ENCODE measurements at places on chromosomes 1 and 21.
A peak's percentile ranks its signal among the peaks of the same experiment; 100 is the strongest.

GRCh38 chr1:111738436-111739193 is 580 bp downstream of the INKA2 start:
- DNase-seq = peak; percentile 26

- DNase-seq = no peak
Observed at GRCh38 chr1:196372896-196373536, 235.2 kb downstream of the KCNT2 start.

GRCh38 chr1:161068306-161069234 is 1.1 kb downstream of the ARHGAP30 start:
- DNase-seq = peak; percentile 88

DNA sequence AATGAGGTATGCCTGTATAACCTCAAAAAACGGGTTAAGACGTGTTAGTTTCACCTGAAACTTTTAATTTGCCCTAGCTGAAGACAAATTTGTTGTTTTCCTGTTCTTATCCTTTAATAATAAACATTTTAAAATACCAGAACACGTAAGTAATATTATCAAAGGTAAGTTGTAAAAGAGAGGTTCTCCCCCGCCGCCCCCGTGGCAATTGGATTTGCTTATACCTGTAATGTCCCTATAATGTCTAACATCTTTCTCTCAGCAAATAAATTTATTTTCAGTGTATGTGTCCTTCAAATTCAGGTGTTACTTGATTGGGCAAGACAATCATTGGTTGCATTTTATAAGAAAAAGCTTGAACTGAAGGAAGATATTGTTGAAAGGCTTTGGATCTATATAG is 5.9 kb downstream of the URB2 start:
- no peak for DNase-seq

GRCh38 chr21:45142469-45143308 is 68.3 kb downstream of the ADARB1 start:
- DNase-seq = no peak

GRCh38 chr1:238677567-238677966 is 708.8 kb upstream of the CHRM3 start:
- DNase-seq = no peak

- no peak for DNase-seq
Observed at GRCh38 chr1:200969726-200970561, 53.6 kb downstream of the KIF21B start.

GRCh38 chr1:232769733-232770132 is 35.5 kb upstream of the MAP10 start:
- DNase-seq = no peak

DNA sequence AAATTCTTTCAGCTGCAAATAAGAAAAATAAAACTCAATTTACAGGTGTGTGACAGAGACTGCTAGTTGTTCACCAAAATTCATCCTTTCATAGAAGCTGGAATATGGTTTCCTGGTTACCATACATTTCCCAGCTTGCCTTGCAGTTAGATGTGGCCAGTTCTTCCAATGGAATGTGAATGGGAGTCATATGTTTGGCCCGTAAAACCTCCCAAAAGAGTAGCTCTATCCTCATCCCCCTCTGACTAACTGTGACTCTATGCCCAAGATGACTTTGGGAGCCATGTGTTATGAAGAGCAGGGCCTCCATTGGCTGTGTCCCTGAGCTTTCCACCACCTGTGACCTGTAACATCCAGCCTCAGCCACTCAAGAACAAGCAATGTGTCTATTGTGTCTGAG is 90.6 kb upstream of the NGF start:
- DNase-seq = no peak

- DNase-seq = no peak
Observed at GRCh38 chr1:180175806-180176205, 21.1 kb downstream of the QSOX1 start.

DNA sequence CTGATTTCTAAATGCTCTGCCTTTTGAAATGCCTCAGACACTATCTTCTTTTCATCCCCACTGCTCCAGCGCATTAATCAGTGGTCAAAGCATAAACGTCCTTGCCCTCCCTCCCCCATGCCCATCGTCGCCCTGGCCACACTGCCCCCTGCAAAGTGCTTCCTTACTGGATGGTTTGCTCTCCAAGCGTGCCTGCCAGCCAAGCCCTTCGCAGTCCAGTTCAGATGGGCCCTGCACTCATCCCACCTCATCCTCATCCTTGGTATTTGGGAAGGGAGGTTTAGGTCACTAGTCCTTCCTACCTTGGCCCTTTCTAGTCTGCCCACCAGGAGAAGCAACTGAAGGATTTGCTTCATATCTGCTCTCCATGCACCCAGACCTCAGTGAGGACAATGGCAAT is 3.1 kb downstream of the GJA4 start:
- DNase-seq = no peak

DNA sequence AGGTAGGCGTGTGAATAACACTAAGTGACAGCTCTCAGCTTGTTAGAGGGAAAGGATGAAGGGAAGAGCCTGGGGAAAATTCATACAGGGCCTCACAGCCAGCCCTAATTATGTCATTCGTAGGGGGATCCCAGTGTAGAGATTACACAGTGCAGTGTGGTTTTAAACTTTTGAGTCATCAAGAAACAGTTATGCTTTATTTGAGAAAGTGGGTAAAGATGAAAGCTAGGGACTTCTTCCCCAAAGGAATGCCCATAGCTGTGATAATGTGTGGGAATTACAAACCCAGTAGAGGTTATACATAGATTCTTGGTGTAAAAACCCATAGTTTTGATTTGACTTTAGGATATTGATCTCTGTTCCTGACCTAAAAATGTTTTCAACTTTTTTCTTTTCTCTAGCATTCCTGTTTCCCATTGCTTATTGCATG is 1.9 kb downstream of the TTF2 start:
- no peak for DNase-seq

GRCh38 chr21:33386222-33386784 is 16.9 kb upstream of the IFNGR2 start:
- DNase-seq = no peak

DNA sequence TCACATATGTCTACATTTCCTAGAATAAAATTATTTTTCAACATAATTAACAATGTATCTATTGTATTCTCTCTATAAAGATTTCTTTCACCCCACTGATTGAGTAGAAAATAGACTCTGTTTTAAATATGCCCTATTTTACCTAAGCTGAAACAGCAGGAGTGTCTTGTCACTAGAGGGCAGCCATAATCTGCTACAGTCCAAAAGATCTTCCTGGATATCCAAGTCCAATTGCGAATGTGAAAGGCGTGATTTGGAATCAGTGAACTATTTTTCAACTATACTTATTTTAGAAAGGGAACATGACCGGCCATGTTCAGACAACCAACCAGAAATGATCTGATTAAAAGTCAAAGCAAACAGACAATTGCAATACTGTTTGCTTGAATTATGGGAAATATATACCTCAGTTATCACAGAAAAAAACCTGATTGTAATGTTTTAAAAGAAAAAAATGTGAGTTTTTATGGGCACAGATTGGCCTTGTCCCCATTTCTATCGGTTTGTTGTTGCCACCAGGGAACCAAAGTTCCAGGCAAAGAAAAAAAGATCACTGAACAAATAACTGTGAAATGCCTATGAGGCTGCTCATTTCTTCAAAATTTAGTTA is 1211.0 kb upstream of the ADGRL4 start:
- DNase-seq = no peak

DNA sequence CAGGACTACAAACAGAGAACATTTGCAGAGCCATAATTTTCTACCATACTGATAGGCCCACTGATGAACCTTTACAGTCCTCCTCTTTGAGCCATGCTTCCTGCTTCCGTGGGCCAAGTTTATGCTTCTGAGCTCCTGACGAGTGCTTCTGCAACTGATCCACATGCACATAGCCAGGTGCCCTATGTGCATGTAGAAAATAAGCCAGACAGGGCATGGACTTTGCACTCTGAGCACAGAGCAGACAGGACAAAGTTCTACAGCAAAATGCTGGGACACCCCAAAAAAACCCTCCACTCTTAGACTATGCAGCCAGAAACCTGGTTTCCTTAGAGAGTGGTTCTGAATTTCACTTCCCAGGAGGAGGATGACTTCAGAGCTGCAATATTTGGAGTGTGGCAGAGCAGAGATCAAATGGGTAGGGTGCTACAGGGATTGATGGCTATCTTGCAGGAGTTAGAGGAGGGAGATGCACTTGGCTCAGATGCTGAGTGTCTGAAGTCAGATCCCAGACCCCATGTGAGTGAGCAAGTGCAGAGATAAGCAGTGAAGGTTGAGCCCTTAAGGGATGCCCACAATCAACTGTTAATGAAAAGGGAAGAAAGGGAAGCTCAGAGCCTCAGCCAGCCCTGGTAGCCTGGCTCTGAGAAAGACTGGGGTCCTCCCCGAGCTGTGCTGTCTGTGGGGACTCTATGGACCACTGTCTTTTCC is 230.9 kb downstream of the DUSP10 start:
- DNase-seq = no peak

DNA sequence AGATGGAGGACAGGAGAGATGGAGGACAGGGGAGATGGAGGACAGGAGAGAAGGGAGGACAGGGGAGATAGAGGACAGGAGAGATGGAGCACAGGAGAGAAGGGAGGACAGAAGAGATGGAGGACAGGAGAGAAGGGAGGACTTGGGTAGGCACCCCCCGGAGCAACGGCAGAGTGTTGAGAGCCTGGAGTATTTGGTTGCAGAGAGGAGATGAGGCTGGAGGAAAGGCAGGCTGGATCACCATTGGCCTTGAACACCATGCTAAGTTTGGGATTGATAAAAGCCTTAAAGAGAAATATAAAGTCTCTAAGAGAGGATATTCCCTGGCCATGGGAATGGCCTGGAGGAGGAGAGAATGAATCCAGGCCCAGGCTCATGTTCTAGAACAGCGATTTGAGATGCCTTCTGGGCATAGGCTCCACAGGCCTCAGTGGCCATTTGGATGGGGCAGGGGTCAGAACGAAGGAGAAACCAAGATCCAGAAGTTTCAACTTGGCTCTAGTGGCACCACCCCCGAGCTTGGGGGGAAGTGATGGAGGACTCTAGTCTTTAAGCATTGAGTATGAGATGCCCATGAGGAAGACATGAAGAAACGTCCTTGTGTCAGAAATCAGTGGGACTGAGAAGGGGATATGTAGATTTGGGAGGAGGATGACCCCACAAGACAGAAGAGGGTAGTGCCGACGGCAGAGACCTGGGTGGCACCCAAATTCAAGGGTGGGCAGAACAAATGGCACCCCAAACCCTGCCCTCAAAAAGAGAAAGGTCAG is 47.9 kb upstream of the EDN2 start:
- DNase-seq = peak; percentile 21

DNA sequence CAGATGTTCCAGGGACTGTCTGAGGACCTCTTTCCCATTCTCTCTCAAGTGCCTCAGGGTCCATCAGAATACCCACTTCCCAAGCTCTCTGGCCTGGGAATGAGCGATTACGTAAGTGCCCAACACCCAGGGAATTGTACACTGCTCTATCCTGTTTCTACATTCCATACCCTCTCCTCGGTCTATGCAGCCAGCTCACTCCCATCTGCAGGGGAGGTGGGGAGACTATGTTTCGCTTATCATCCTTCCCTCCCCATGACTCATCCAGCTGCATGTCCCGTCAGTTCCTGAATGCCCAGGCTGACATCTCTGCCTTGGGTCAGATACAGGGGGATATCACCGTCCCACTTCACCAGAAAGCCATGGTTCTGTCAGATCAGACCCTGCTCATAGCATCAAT is 34.5 kb upstream of the CD1D start:
- DNase-seq = no peak

DNA sequence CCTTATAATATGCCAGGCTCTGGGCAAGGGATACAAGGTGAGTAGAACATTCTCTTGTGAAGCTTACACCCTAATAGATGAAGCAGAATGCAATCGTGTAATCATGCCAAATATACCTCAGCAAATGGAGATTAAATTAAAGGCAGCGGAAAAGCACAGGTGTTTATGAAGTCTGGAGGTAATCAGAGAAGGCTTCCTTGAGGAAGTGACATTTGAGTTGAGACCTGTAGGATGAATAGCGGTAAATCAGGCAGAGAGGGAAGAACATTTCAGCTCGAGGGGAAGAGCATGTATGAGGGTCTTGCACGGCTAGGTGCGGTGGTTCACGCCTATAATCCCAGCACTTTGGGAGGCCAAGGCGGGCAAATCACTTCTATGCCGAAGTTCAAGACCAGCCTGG is 13.5 kb downstream of the E2F2 start:
- DNase-seq = no peak

DNA sequence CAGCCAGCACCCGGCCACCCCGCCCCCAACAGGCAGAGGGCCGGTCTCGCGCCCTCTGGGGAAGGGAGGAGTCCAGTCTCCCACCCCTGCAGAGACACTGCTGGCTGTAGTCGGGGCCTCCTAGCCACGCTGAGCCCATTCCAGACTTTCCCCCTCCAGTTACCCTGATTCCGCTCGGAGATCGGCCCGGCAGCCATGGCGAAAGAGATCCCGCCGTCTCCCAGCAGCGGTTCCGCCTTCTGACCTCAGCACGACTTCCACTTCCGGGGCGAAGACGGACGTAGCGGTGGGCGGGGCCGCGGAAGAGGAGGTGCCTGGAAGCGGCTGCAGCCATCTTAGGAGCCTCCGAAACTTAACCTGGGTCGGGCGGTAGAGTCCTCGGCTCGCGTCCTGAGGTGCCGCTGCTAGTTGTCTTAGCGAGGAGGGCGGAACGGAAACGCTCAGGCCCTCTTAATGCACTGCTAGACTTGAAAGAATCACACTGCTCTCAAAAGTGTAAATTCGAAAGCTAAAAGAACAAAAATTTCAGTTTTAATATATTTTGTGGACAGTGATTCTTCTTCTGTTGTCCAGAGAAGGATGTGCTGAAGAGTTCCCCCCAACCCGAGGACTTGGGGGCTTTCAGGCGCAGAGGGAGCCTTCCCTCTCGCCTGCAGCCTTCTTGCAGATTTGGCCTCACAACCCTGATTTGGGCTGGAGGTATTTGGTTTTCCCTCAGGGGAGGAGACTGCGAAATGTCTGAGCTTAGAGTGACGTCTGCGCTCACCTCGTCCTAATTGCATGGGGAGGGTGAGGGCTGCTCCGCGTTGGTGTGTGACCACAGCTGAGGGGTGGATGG is at the start of gene SF3B4:
Gene SF3B4 (minus strand): TSS at position 241 of the 838 bp plus-strand sequence. CDS start 44 bp downstream, at position 197.
- peak; percentile 93 for DNase-seq

DNA sequence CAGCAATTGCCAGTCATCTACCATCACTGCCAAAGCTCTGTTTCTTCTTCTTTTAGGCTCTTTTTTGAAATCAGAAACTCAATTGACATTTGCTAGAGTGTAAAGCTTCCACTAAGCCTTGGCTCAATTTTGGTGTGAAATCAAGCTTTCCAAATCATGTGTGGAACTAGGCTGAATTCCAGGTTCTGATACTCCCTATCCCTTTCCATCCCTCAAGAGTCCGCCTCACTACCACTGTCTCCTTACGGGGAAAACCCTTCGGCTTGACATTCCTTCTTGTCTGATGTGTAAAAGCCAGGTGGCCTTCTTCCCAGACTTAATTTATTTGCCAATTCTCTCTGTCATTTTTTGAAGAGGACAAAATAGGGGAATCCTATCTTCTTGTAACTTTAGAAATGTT is 47.2 kb upstream of the PRMT6 start:
- DNase-seq = no peak

DNA sequence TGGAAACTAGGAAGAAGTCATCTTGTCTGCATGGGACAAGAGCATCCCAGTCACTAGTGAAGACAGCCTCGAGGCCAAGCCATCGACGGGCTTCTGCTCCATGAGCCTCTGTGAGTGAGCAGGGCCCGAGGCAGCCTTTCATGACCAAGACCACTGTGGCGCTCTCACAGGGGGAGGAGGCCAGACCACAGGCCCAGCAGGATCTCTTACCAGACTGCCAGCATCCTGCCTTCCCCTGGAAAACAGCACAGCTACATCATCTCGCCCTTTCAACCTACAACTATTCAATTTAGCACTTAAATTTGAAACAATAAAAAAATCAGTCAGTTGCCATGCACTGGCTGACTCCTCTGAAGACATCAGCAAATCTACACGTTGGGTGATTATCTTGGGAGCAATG is 85.4 kb downstream of the HSF2BP start:
- no peak for DNase-seq

All from CD8-positive, alpha-beta memory T cell (primary cell).